ENCODE measurements at places on chromosomes 11 and 22.

DNA sequence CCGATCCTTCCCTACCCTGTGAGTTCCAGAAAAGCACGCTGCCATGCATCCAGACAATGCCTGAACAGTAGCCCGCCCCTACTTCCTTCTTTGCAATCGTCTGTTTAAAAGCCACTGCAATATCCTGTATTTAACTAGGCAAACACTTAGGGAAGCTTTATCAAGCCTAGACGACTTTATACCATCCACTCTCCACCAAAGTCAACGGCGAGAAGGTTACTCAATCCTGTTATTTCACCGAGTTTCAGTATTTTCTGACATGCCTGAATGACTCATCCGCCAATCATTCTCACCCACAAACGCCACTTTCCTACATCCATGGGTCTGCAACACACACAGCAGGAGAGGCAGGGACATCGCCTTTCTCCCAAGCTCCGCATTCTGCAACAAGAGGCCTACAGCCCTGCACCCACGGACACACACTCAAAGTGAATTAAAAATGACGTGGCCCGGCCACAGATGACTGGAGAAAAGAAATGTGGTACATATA, 9.3 kb downstream of the CELSR1 start:
- no peak for DNase-seq

GRCh38 chr11:71996946-71997345, 1.8 kb upstream of the IL18BP start:
- no peak for DNase-seq

GRCh38 chr22:49046546-49047361, 780.9 kb downstream of the BRD1 start:
- DNase-seq = peak; percentile 90

DNA sequence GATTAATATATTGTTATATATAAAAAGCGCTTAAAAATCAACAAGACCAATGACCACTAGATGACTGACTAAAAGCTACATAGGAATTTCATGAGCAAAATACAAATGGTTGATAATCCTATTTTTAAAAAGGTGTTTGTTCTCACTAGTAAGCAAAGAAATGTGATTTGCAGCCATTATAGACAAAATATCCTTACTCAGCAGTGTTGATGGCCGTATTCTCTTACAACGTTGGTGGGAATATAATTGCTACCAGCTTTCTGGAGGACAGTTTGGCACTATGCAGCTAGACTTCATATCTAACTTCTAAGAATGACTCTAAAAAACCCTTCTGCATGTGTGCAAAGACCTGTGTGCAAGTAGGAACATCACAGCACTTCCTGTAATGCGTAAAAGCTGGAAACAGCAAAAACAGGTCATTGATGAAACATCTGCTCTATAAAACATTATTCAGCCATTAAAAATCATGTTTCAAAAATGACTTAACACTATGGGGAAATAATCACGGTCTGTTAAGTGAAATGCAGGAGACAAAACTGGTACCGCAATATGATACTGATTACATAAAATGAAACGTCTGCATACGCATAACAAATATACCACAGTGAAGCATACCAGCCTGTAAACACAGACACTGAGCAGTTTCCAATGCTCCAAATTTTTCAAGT, 70.1 kb upstream of the LINC01488 start:
- no peak for DNase-seq

DNA sequence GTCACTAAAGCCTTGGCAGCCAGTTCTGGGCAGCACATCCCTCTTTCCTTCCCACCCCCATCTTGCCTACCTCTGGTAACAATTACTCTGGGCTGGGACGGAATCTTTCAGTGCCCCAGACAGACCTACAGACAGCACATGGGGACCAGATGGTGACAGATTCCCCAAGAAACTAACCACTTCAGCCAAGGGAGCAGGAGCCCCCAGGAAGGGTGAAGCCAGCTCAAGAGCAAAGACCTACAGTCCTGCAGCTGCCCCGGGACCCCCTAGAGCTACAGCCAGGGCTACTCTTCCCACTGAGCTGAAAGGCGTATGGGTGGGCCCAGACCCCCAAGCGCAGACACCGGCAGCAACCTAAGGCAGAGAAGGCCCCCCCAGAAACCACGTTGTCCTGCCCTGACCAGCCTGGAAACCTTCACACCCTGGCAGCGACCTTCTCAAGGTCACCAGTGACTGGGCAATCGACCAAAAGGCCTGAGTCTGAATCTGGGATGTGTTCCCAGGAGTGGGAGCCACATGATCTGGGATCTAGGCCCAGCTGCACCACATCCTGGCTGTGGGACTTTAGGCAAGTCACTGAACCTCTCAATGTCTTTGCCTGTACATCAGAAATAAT, 65.8 kb downstream of the LRRC32 start:
- no peak for DNase-seq
